ENCODE measurements at places on chromosomes 11 and 22.

- no peak for DNase-seq
Measured at GRCh38 chr22:47086596-47087248, 324.3 kb downstream of the TBC1D22A start.

DNA sequence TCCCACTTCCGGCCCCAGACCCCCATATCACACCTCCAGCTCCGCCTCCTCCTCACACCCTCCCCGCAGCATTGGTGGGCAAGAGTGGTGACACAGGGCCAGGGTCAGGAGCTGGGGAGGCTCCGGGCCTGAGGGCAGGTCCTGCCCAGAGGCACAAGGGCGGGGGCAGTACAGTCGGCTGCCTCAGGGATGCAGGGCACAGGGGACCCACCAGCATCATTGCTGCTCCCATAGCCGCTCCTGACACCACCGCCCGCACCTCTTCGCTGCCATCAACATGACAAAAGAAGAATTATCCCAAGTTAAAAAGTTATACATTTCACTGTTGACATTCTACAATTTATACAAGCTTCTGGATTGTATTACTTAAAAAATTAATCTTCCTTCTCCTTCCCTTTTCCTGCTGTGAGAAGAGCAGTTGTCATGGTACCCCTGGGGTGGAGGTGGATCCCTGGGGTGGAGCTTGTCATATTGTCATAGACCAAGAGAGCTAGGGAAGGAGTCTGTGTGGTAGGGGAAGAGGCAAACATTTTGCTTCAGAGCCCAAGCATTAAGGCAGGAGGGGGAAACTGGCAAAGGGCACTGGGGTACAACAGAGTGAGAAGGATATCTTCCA lies 4.1 kb downstream of the SBF2 start:
- no peak for DNase-seq

- DNase-seq, result peak; percentile 97
Measured at GRCh38 chr11:63938479-63939396, at the start of gene NAA40. Gene NAA40, plus strand, starts transcription at chr11:63939002. Its CDS starts 95 bp downstream, at chr11:63939097.

- no peak for DNase-seq
Measured at GRCh38 chr22:46735747-46736608, 2.1 kb downstream of the CERK start.

- no peak for DNase-seq
Measured at GRCh38 chr11:130576146-130576545, 127.7 kb downstream of the ADAMTS15 start.

GRCh38 chr11:9748361-9748970 lies 84.6 kb downstream of the SWAP70 start:
- DNase-seq, result peak; percentile 68

DNA sequence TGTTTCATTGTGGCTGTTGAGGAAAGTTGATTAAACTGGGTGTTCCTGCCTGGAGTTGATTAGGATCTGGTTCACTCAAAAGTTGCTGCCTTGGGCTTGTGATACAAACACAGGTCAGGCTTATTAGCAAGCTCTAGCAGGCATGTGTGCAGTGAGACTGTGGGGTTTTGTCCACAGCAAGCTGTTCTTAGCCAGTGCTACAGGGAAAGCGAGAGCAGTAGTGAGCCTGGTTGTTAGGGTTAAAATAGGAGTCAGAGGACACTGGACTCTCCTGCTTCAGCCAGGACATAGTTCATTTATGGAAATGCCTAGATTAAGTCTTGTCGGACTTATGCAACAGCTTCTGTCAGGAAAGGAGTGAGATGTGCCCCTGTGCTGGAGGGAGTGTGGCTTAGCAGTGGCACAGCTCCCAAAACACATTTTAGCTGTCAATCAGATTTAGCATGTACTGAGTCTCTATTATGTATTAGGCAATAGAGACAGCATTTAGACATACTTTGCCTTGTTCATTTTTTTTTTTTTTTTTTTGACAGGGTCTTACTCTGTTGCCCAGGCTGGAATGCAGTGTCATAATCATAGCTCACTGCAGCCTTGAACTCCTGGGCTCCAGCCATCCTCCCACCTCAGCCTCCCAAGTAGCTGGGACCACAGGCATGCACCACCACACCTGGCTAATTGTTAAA lies 8.7 kb downstream of the SNRPD3 start:
- no peak for DNase-seq

DNA sequence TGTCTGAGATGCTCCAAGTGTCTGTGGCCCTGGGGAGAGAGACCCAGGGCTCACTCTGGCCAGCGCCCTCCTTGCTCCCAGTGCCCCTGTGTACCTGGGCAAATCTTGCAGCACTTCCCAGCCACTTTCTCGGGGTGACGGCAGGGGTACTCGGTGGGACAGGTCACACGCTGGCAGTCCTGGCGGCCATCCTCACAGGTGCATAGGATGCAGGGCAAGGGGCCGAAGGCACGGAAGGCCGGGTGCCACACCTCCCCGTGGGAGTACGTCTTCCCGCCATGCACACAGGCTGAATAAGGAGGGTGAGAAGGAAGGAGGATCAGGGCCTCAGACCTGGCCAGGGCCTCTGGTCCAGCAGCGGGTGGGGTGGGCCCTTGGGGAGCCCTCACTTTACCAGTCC lies 28.0 kb downstream of the CHRDL2 start:
- no peak for DNase-seq

- peak; percentile 64 for DNase-seq
Measured at GRCh38 chr11:71934213-71934612, 5.4 kb downstream of the RNF121 start.

DNA sequence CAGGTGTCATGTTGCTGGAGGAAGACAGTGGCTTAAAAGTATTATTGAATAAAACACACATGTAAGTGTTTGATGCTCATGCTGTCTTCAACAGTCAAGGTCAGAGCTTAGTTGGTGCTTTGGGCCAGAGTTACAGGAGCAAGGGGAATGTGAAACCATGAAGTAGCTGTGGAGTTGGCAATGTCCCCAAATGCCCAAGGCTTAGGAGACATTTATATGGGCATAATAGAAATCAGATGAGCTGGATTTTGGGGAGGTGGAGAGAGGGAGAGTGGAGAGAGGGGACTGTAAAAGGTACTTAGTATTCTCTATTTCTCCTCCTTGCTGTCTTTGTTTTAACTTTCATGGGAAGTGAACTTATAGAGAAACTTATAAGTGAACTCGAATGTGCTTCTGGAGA lies 407.8 kb downstream of the ETS1 start:
- no peak for DNase-seq

DNA sequence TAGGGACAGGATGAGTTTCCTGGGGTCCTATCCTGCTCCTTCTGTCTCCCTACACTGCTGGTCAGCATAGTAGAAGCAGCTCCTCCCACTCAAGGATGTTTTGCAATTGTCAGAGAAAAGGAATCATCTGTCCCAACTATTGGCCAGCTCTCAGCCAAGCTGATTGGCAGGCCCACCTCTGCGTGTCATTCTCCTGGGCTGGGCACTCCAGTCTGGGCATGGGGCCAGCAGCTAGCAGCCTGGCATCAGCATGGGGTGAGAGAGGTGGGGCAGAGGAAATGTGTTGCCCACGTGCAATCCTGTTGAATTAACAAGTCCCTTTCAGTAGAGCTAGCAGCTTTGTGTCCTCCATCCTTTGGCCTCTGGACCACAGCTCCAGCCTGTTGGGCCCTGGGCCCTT lies 14.1 kb downstream of the ANKK1 start:
- DNase-seq, result no peak

DNA sequence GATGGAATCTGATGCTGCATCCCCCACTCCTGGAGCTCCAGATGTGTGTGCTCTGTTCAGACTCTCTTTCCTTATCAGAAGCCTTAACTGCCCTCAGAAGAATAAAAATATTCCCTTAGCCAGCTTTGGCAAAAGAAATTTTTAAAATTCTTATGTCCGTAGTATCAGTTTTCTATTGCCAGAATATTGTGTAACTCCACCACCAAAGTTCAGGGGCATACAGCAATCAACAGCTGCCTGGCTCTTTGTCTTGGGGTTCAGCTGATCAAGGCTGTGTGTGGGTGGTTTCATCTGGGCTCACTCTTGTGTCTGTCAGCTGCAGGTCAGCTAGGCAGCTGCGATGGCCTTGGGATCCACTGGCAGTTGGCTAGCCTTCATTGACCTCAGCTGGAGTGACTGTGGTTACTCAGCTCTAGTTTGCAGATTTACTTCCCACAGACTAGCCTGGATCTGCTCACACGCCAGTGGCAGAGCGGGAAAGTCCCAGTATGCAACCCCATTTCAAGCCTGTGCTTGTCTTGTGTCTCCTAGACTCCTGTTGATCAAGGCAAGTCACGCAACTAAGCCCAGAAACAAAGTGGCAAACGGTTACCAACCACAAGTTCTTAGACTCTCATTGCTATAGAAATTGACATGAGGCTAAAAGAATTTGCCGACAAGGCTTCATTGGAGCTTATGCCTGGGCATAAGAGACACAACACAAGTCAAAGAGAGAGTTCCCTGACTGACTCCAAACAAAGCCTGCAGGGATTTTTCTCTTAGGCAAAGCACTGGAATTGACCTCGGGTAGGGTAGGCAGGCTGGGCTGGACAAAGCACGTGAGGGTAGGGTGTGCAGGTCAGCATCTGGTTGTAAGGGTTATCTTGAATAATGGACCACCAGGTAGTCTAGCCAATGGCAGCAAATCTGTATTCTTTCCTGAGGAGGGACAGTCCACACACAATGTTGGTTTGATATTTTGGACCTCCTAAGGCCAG lies 7.5 kb downstream of the TMEM138 start:
- DNase-seq, result no peak

GRCh38 chr22:49927483-49928184 lies 9.2 kb downstream of the CRELD2 start:
- no peak for DNase-seq

GRCh38 chr11:65355776-65356393 lies 1.3 kb downstream of the TIGD3 start:
- DNase-seq, result no peak

- DNase-seq, result no peak
Measured at GRCh38 chr11:2298131-2298794, 3.5 kb downstream of the C11orf21 start.

GRCh38 chr11:6745465-6746015 lies 26.2 kb downstream of the OR2AG2 start:
- no peak for DNase-seq

GRCh38 chr11:18277565-18278271 lies 11.7 kb downstream of the SAA1 start:
- no peak for DNase-seq

DNA sequence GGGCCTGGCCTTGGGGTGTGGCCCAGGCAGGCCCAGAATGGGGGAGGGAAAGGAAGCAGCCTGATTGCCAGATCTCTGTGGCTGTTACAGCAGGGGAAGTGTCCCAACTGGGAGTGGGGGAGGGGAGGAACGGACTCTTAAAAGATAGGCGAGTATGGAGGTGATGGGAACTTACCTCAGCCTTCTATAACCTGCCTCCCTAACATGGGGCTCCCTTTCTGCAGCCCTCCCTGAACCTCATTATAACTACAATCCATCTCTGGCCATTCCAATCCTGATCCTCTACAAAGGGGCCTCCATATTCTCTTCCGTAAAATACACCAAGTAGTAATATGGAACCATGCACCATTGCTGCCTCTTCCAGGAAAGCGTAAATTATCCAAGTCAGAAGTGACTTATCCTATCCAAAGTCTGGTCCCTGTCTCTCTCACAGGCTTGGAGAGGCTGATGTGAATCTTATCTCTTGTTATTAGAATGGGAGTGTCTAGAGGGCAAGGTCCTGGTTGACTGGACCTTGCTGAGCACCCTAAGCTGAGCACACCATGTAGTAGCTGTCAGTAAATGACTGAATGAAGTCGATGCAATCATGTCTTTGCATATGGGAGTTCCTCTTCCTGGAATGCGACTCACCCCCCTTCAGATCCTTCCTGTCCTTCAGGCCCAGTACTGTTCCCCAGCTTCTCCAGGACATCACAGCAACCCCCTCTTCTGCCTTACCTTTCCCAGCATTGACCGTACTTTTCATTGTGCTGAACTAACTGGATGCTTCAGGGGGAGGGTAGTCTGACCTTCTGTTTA lies 5.9 kb downstream of the RHOG start:
- no peak for DNase-seq

- DNase-seq, result no peak
Measured at GRCh38 chr11:113319085-113319484, 4.7 kb downstream of the TTC12 start.

DNA sequence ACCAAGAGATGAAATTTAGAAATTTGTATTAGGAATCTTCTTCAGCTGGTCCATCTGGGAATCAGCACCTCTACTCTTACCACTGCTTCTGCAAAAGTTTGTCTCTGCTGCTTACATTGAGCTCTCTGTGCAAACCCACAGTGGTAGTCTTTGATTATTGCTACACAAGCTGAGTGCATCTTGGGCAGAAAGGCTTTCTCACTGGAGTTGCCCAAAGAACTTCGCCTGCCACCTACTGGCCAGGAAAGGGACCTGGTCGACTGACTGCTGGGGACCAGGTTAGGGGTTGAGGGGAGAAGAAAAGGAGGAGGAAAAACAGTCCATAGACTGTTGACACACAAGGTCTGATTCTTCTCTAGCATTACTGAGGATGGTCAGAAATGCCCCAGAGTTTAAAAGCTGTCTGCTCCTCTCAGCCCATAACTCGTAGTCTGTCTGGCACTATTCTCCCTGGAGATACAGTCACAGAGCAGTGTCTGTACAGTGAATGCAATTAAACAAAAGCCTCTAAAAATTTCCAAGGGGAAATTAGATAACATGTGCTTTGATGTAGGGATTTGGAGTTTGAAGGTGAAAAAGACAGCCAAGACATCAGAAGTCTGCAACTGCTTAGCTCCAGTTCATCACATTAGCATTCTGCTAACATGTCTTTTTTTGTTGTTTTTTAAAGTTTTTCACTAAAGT lies 215.0 kb upstream of the CTSC start:
- DNase-seq, result peak; percentile 35

GRCh38 chr22:39106326-39106725 lies 9.3 kb downstream of the APOBEC3H start:
- DNase-seq, result no peak

DNA sequence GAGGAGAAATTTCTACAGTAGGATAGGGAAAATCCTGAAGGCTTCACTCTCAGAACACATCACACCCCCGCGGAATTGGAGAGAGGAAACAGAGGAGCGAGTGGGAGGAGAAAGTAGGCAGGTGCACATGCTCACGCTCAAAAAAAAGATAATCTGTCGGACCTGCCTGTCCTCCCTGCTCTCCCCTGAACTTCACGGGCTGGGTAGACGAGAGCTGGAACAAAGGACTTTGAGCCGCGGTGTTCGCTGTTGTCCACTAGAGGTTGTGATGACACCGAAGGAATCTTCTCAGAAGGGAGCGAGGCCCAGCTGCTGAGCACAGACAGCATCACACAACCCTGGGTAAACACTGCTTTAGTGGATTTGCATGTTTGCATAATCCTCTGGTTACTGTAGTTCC lies 5.0 kb downstream of the SEZ6L start:
- DNase-seq, result no peak
